Pulmonary artery endothelial cell (primary cell): ENCODE measurements at places on chromosomes 7 and 10.
A peak's percentile ranks its signal among the peaks of the same experiment; 100 is the strongest.

- no peak for DNase-seq
These were observed 24.2 kb upstream of the UNC5B start for GRCh38 chr10:71188201-71188600.

DNA sequence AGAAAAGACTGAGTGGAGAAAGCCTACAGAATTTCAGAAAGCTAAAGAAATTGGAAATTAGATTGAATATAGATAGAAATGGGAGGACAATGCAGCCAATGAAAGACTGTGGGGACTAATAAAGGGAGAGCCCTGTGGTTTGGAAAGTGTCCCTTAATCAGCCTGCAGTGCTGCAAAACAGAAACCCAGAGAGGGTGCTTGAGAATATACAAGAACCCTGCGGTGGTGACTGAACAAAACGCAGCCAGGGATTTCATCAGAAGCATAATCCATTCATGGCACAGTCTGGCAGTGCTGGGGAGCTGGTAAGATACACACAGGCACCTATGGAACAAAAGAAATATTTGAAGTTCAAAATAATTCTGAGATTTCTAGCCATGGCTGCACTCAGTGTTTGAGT, 19.1 kb downstream of the CEP41 start:
- no peak for DNase-seq

DNA sequence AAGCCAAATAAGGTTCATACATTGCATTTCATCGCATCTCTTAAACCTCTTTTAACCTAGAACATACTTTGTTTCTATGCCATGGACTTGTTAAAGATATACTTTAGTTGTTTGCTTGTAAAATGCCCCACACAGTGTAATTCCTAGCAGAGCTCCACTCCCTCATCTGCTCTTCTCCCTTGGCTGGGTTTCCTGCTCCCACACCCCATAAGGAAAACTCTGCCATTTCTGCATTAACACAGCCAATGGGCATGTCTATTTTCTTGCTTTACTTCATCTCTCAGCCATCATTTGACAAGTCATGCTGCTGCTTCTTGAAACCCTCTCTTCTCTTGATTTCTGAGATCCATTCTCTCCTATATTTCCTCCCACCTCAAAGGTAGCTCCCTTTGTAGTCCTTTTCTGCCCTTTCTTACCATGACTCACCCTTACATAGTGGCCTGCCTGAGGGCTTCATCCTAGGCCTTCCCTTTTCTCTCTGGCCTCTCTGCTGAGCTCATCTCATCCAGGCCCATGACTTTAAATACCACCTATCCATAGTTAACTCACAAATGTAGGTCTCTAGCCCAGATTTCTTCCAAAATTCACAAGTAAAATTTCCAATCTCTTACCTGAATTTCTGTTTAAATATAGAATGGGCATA, 471.4 kb downstream of the ADRA2A start:
- DNase-seq, result no peak

- no peak for DNase-seq
These were observed 19.6 kb upstream of the AKR1C2 start for GRCh38 chr10:5023177-5023805.

DNA sequence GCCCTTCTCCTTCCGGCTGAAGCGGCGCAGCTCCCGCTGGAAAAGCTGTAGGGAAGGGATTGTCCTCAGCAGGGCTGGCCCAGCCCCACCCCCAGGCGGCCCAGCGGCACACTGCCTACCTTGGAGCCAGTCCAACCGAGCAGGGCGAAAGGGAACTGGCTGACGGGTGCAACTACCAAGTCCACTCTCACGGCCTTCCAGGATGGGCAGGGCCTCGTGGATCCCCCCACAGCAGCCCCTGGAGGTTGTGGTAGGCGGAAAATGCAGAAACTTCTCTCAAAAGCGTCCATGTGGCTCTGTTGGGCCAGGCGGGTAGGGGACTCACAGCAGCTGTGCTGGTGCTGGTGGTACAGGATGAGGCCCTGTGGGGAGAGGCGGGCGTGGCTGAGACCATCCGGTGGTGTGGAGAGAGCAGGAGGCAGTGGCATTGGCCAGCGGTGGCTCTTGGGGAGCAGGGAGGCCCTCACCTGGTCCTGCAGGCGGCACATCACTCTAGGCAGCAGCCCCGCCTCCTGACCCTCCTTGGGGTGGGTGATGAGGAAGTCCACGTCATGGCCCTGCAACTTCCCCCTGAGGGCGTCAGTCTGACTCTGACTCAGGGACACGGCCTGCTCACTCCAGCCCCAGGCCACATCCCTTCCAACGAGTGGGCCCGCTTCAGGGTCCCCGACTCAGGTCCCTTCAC, 8.4 kb upstream of the PGAM2 start:
- peak; percentile 59 for DNase-seq

- DNase-seq, result no peak
These were observed 233.4 kb upstream of the SLC26A5 start for GRCh38 chr7:103679151-103680132.

- no peak for DNase-seq
These were observed 24.4 kb downstream of the EBF3 start for GRCh38 chr10:129939416-129940275.

DNA sequence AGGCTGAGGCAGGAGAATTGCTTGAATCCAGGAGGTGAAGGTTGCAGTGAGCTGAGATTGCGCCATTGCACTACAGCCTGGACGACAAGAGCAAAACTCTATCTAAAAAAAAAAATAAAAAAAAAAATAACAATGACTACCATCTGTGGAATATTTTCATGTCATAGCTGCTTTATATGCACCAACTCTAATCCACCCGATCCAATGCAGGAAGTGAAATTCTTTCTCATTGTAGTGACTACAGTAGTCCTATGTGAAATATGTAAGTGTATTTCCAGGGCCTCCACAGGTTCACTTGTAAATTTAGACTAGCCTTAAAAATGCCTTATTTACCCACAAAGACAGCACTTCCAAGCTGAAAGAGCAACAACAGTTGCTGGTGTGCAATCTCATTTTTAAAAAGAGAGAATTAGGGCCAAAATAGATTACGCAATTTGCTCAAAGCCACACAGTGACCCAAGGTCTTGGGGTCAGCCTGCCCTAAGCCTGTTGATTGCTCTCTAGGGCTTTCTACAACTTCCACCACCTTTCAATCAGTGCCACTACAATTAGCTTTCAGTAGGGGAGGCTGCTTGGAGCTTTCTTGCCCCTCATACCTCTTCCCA, 25.8 kb upstream of the EGFR start:
- no peak for DNase-seq

DNA sequence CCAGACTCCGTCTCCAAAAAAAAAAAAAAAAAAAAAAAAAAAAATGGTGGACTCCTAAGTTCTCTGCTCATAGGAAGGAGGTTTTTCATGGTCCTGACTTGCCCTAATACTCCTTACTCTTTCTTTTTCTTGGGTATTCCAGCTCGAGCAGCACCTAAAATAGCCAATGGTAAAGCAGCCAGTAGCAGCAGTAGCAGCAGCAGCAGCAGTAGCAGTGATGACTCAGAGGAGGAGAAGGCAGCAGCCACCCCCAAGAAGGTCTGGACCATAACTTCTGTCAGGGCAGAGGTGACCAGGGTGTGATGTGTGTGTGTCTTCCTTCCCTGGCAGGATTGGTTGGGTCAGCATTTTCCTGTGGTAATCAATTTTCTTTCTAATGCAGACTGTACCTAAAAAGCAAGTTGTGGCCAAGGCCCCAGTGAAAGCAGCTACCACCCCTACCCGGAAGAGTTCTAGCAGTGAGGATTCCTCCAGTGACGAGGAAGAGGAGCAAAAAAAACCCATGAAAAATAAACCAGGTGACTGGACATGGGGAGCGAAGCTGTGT, 6.9 kb downstream of the NOLC1 start:
- no peak for DNase-seq

GRCh38 chr10:63525021-63525420, 3.8 kb downstream of the REEP3 start:
- no peak for DNase-seq

DNA sequence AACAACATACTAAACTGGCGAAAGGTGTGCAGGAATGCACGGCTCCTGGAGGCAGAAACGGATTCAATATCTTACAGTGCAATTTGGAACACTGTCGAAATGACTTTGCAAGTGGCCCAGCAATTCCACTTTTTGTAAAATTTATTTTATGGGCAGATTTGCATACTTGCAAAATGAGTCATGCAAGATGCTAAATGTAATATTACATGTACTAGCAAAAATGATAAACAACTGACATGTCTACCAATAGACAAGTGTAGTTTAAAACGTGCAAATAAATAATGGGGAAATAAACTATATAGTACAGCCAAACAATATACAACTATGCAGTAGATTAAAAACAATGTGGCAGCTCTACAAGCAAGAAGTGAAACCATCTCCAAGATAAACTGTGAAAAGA, 97.7 kb downstream of the ARHGAP12 start:
- DNase-seq, result no peak

GRCh38 chr10:45470098-45471012, 96.3 kb downstream of the ALOX5 start:
- peak; percentile 66 for DNase-seq

DNA sequence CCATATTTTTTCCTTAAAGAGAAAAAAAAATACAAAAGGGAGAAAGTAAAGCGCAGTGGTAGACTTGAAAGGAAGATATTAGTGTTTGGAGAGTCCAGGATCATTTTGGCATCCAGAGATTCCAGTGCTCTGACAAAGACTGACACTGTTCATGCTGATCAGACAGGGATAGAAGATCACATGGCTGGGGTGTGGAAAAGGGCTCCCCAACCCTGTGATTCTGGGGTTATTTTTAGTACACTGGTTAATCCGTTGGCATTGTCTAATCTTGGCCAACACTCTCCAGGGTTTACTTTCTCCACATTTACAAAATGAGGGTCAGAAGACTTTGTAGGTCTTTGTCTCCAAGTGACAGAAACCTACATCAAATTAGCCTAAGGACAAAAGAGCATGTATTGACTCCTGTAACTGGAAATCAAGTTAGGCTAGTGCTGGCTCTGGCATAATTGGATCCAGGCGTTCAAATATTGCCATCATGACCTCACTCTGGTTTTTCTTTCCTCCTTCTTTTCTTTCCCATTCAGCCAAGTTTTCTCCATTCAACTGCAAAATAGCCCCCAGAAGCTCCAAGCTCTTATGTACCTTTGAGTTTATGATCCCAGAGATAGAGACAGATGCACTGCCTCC, 181.6 kb downstream of the PHTF2 start:
- DNase-seq, result no peak

- DNase-seq, result no peak
These were observed 528.1 kb downstream of the KCNMA1 start for GRCh38 chr10:77109351-77109994.

GRCh38 chr7:26413007-26413691, 121.5 kb downstream of the SNX10 start:
- no peak for DNase-seq

DNA sequence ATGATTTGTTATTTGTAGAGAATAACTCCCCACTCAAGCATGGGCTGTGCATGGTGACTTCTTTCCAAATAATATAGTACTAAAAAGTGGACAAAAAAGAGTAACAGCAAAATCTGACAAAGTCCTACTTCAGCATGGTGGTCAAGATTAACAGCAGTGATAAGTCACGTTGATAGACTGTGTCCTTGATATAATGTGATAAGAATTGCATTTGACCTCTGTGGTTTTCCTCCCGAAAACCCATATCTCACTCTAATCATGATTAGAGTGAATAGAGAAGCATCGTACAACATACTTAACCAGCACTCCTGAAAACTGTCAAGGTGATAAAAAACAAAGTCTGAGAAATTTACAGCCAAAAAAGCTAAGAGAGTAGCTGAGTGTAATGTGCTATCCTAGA, 42.4 kb downstream of the REEP3 start:
- DNase-seq, result no peak

GRCh38 chr7:99118077-99118476, 25.8 kb downstream of the SMURF1 start:
- no peak for DNase-seq

- DNase-seq, result no peak
These were observed 16.3 kb downstream of the OR2AE1 start for GRCh38 chr7:99860281-99861127.

- no peak for DNase-seq
These were observed 705.6 kb upstream of the PHF14 start for GRCh38 chr7:10268034-10268433.

DNA sequence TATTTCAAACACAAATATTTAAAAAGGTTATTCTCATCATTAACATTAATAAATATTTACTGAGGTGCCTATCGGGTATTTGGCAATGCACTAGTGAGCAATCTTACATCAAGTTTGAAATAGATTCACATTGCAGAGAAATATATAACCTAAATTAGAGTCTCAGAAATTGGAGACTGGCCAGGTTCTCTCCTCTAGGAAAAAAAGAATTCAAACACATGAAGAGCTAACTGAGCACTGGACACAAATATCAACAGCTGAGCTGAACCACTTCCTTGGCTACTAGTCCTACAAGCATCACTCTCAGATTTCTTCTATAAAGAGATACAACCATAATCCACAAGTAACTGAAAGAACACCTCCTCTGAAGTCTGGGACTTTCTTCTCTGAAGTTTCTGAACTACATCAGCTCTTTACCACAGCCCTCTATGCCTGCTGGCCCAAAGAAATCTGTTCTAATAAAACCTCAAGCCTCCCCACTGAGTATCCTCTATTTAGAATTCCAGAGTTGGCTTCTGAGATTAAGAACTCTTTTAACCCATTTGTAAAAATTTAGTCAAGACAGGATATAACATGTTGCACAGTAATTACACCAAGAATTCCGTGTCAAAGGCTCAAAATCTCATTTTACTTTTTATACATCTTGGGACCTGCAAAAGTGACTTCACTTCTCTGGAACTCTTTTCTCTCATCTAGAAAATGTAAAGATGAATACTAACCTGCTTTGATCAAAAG, 45.2 kb downstream of the MTERF1 start:
- DNase-seq, result no peak

DNA sequence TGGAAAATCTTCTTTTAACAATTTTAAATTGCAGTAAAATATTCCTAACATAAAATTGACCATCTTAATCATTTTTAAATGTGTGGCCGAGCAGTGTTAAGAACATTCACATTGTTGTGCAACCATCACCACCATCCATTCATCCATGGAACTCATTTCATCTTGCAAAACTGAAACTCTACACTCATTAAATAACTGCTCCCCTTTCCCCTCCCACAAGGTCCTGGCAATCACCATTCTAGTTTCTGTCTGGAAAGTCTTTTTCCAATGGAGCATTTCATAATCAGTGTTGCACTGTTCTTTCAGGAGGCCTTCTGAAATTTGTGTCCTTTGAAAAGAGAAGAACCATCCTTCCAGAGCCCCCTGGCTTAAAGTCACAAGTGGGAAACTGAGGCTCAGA, 233.1 kb downstream of the PLXNA4 start:
- no peak for DNase-seq

DNA sequence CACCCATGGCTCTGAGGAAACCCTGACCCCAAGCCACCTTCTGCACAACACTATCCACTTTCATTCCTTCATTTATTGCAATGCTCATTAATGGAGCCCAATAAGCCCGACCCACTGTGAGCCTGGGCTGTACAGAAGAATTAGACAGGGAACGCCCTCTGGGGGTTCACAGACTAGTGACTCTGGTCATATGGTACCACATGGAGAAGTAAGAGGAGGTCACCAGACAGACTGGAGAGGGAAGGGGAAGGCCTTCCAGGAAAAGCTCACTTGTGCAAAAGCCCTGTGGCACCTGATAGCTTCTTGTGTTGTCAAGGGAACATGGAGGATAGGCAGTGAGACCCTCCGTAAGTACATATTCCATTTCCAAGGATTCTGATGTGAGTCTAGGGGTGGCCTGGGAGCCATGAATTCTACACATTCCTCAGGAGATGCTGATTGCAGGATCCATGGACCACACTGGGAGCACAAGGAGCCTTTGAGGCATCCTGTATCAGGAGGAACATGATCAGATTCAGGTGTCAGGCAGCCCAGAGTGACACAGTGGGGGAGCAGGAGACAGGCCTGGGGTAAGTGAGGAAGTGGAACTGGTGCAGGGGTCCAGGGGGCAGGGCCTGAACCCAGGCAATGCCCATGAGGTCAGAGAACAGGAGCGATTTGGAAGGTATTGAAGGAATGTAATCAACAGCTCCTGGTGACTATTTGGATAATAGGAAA, 19.9 kb downstream of the TMEM72 start:
- no peak for DNase-seq
